ENCODE measurements at places on chromosomes 7 and 10. TPM values are rescaled to one million over a fixed set of nuclear protein-coding genes. Genes with fewer than 3 reads are reported as not detected.

- peak; percentile 95 for DNase-seq
These were observed 46.1 kb downstream of the PTPRN2 start for GRCh38 chr7:158541346-158542010.

DNA sequence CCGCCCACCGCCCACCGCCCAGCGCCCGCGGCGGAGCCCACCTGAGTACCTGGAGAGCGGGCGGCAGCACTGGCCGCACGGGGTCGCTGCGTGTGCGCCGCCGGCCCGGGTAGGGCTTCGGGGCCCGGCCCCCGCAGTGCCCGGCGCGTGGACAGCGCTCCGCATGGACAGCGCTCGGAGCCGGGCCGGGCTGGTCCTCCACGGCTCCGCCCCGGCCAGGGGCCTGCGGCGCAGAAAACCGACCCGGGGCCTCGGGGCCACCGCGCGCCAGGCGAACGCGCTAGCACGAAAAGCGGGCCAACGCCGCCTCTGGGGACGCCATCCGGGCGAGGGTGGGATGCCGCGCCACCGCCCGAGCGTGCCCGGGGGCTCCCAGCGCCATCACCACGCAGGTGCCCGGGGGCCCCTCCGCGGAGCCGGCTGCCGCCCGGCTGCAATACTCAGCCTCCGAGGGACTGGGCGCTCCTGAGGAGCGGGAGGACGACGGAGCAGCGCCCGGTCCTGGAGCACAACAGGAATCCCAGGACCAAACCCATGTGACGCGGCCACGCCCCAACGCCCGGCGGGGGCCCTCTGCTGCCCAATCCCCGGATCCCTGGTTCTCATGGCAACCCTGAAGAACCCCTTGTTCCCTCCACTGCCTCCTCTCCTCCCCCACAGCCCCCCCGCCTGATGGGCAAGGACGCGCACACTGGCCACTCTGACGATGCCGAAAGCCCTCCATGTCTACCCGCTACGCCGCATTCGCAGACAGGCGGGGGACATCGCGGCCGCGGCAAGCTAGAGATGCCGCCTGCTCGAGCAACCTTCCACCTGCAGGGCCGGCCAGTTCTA is at the start of gene GRB10:
GRB10 (minus strand) TSS at position 522 of the 834 bp plus-strand sequence. CDS start 50,574 bp downstream, outside the sequence.
- DNase-seq = no peak

DNA sequence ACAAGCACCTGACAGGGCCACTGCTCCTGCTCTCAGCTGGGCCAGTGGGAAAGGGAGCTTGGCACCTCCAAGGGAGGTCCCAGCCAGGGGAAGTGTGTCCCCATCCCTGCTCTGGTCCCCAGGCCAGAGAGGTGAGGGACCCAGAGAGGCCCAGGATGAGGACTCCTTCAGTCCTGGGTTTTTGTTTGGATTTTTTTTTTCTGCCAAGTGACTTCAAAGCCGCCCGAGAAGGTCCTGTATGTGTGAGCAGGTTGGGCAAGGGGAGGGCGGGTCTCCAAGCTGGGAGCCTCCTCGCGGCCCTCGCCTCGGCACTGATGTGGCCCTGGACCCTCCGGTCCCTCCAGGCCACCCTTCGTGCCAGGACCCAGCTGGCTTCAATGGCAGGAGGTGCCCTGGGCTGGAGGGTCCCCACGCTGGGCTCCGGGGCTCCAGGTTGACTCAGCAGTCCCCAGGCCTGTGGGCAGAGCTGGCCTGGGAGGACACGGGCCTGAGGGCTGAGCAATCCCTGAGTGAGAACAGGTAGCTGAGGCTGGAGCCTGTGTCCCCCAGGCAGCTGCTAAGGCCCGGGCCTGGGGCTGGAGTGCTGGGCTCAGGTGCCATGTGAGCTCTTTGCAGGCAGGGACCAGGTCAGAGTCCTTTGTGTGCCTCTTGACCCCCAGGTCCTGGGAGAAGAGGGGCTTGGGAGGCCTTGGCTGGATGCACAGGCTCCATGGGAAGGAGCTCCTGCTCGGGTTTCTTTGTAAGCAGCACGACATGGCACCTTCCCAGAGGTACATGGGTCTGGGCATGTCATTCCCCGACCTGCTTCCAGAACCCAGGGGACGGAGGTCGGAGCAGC is 140.6 kb downstream of the FAM53B start:
- DNase-seq = peak; percentile 53

DNA sequence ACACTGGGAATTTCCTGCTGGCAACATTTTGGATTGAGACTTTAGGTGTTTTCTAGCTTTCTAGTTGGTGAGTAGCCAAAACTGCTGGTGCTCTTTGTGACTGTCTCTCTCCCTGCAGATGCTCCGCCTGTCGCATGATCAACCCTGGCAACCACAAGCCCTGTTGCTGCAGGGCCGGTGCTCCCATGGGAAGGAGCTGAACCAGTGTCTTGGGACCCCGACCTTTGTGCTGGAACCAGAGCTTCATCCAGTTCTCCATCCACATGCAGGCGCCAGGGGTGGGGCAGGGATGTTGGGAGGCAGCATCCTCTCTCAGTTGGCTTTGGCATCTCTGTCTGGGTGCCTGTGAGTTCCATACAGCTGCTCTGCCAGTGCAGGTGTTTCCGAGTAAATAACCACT is 306.2 kb upstream of the MKI67 start:
- no peak for DNase-seq

- DNase-seq = no peak
These were observed 668.0 kb upstream of the LRRTM3 start for GRCh38 chr10:66257801-66258200.

The TMEM168 gene
- total RNA-seq = 27.4 TPM

DNA sequence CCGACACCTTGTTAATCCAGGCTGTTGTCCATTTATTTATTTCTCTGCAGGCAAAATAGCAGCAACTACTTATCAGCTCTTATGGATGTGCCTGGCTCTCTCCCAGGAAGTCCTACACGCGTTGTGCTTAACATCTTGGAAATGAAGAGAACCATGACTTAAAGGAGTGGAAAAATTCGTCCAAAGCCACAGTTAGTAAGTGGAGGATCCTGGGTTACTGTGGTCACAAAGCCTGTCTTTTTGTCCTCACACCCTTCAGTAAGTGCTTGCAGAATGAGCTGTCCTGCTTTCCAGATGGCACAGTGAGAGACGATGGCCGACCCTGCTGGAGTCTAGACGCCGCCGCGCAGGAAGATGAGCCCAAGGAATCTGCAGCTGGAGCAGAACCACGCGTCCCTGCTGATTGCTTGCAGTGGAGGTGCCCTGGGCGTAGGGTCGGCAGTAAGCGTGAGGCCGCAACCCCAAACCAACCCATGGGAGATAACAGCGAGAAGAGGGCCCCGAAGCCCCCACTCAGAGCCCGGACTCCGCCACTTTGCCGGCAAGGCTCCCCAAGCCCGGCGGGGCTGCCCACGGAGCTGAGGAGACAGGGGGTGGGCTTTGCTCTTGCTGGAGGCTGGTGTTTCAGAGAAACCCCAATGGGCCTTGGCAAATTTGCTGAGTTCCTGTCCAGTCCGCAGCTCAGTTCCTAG is 178.6 kb downstream of the CXCL12 start:
- no peak for DNase-seq

DNA sequence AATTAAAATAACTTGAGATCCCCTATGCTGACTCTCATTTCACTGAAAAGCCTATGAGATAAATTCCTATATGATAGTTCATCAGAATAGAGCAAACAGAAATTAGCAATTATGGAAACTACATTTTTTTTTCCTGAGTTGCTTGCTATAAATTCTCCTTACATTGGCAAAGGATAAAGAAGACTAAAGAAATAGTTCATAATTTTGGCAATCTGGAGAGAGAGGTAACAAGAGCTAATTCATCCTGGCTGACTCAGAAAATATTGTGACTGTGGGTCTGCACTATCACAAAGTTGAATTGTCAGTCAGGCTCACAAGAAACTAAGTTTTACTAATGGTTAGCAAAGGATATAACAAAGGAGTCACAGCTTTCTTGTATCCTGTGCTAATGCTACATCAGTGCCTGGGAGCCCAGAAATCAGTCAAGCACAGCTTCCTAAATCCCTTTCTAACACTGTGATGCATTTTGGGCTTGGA is 483.0 kb downstream of the MAGI2 start:
- DNase-seq = no peak

The ITPRID1 gene
- not detected for total RNA-seq

Measured in Karpas-422 (cell line).